Lung (tissue), 17 donors: ENCODE measurements at places on chromosomes 5 and 9. TPM values are rescaled to one million over a fixed set of nuclear protein-coding genes. Genes with fewer than 3 reads are reported as not detected.
A peak's percentile ranks its signal among the peaks of the same experiment; 100 is the strongest.

CDKN2B gene
- total RNA-seq: 5.5 TPM

EIF4E1B gene
- total RNA-seq: not detected

ANKRD20A1 gene
- 4.4 TPM for total RNA-seq

CFAP157 gene
- total RNA-seq: 14.6 TPM

POU5F2 gene
- 8.6 TPM for total RNA-seq

RC3H2 gene
- 60.2 TPM for total RNA-seq

CCL19 gene
- total RNA-seq: 19.9 TPM

CACNA1B gene
- total RNA-seq: 0.20 TPM

CRB2 gene
- total RNA-seq: 0.25 TPM

DNA sequence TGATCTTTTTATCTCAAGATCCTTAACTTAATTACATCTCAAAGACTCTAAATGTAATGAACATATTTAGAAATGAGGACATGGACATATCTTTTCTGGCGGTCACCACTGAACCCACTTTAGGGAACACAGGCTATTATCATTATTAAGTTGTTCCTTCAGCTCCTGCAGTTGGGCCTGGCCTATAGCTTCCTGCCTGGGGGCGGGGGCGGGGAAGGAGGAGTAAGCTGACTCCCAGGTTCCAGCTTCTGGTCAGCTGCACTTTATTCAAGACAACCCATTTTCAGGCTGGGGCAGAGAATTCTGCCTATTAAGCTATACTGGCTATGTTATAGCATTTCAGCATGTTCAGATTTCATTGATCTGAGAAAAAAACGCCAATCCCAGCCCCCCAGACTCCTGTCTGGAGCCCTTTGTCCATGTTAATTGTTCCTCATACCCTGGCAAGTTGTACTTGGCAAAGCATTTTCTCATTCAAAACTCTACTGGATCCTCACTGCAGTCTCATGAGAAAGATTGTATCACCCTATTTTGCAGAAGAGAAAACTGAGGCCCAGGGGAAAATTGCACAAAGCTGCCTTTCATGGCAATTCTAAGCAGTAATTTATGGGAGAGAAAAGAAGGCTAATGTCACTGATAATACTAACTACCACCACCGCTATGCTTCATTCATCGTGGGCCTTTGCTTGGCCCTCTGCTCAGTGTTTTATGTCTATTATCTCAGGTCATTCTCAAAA is 25.1 kb downstream of the COL15A1 start:
- H3K36me3 ChIP-seq: no peaks in the 10 kb centered on the region
- no peaks in the 10 kb centered on the region for H3K4me1 ChIP-seq
- H3K27me3 ChIP-seq: no peaks in the 10 kb centered on the region
- DNase-seq: no peak
- H3K4me3 ChIP-seq: no peak overlapping the region

- H3K4me3 ChIP-seq: no peak overlapping the region
- H3K4me1 ChIP-seq: peaks cover 10% of the 10 kb centered on the region
- H3K27ac ChIP-seq: no peak overlapping the region
- no peaks in the 10 kb centered on the region for H3K27me3 ChIP-seq
These were observed 72.3 kb downstream of the SLF1 start for GRCh38 chr5:94690778-94691177.

- peak within 1 kb of the TSS; percentile 85 for H3K4me3 ChIP-seq
- H3K27me3 ChIP-seq: no peaks in the 10 kb centered on the region
- DNase-seq: peak; percentile 99
These were observed at the start of gene INIP for GRCh38 chr9:112717661-112718331. INIP (minus strand) TSS chr9:112718117; CDS start chr9:112716485, 1,632 bp downstream.

DNA sequence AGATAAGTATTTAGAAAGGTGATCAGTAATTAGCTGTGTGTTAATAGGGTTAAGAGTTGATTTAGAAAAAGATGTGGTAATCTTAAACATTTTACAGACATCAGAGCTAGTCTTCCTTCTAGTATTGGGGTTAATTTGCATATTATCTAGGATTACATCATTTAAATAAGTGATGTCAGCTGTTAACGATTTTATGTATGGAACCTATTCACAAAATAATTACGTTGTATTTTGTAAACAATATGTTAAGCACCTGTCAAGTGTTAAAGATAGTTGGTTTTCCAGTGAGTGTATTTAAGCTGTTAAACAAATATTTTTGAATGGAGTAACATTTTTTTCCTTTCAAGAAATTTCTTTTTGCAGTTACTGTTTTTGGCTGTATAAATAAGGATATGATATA is 2.2 kb downstream of the DCP2 start:
- peaks cover 28% of the 10 kb centered on the region for H3K4me1 ChIP-seq
- no peaks in the 10 kb centered on the region for H3K27me3 ChIP-seq
- peaks cover 3% of the 10 kb centered on the region for H3K36me3 ChIP-seq
- H3K27ac ChIP-seq: no peak overlapping the region
- DNase-seq: peak; percentile 29

- no peaks in the 10 kb centered on the region for H3K36me3 ChIP-seq
- no peak overlapping the region for H3K4me3 ChIP-seq
- no peaks in the 10 kb centered on the region for H3K27me3 ChIP-seq
- no peaks in the 10 kb centered on the region for H3K4me1 ChIP-seq
These were observed 16.6 kb downstream of the FYB1 start for GRCh38 chr5:39202597-39203274.

GRCh38 chr9:95772320-95773052 is 103.0 kb upstream of the ERCC6L2 start:
- H3K27me3 ChIP-seq: no peaks in the 10 kb centered on the region
- peaks cover 37% of the 10 kb centered on the region for H3K4me1 ChIP-seq
- DNase-seq: peak; percentile 93
- peak overlapping the region; percentile 80 for H3K27ac ChIP-seq

DNA sequence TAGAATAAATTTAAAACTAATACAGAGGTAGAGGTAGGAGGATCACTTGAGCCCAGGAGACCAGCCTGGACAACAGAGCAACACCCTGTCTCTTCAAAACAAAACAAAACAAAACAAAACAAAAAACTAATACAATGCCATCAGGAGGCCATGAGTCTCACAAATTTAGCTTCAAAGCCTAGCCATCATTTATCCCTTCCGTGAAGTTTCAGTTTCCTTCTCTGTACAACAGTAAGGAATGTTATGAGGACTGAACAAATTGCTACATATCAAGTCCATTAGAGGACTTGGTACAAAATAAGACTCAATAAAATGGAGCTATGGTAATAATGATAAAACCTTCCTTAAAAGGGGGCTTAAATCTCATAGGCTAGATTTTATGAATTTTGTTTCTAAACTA is 60.8 kb downstream of the MAPKAP1 start:
- no peak overlapping the region for H3K4me3 ChIP-seq
- H3K27me3 ChIP-seq: no peaks in the 10 kb centered on the region
- H3K27ac ChIP-seq: peak overlapping the region; percentile 26
- no peaks in the 10 kb centered on the region for H3K36me3 ChIP-seq
- peaks cover 17% of the 10 kb centered on the region for H3K4me1 ChIP-seq

DNA sequence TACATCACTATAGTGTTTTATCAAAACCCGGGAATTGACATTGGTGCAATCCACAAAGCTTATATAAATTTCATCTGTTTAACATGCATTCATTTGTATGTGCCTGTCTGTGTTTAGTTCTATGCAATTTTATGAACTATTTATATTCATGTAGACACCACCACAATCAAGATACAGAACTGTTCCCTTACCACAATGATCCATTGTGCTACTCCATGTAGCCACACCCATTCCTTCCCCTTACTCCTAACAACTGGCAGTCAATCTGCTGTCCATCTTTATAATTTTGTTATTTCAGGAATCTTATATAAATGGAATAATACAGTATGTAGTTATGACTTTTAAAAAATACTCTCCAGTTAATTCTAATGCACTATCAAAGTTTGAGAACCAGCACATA is 389.5 kb downstream of the HTR1A start:
- no peak overlapping the region for H3K4me3 ChIP-seq
- no peaks in the 10 kb centered on the region for H3K27me3 ChIP-seq
- no peak for DNase-seq
- H3K4me1 ChIP-seq: no peaks in the 10 kb centered on the region

DNA sequence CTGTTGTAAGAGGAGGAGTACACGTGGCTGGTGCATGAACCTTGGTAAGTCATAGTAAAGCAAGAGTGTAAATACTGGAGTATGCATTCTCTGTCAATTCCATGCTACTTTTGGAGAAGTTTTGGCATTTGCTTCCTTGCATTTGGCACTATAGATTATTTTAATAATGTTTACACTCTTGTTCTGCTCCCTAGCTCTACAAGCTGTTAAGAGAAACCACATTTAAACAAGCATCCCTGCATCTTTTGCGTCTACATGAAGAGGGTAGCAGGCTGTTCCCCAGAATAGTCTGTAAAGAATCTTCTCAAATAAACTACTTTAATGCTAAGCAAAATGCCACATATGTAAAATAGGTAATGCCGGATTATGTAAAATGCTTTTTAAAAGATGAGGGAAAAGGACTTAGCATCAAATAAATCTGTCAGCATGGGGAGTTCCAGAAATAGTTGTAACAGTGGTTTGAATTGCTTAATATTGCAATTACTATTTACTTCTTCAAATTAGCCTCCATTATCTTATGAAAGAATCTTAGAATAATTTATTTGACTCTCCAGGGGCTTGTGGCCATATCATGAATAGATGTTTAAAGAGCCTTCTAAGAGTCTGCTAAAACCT is 2127.3 kb upstream of the WWC1 start:
- H3K4me1 ChIP-seq: no peaks in the 10 kb centered on the region
- no peaks in the 10 kb centered on the region for H3K27me3 ChIP-seq
- H3K27ac ChIP-seq: no peak overlapping the region
- DNase-seq: no peak

DNA sequence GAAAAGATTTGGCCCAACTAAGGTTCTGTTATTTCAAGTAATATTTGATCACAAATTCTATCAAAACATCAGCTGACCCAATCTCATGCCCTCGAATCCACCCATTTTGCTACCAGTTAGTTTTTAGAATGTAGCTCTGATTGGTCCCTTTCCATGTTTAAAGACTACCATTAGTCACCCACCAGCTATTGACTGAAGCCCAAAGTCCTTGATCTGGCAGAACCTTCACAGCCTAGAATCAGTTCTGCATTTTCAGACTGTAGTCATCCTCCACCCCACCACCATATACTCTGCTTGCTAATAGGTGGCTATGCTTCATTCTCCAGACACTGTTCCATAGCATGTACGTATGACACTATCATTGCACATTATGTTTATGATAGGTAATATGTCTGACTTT is 182.2 kb upstream of the TARS1 start:
- H3K36me3 ChIP-seq: no peaks in the 10 kb centered on the region
- H3K4me1 ChIP-seq: no peaks in the 10 kb centered on the region
- no peak overlapping the region for H3K4me3 ChIP-seq
- no peaks in the 10 kb centered on the region for H3K27me3 ChIP-seq
- no peak for DNase-seq

GRCh38 chr5:172496671-172497371 is 42.5 kb upstream of the SH3PXD2B start:
- no peaks in the 10 kb centered on the region for H3K27me3 ChIP-seq
- peak overlapping the region; percentile 46 for H3K27ac ChIP-seq
- peak; percentile 51 for DNase-seq
- no peak overlapping the region for H3K4me3 ChIP-seq
- no peaks in the 10 kb centered on the region for H3K4me1 ChIP-seq
- H3K36me3 ChIP-seq: no peaks in the 10 kb centered on the region

DNA sequence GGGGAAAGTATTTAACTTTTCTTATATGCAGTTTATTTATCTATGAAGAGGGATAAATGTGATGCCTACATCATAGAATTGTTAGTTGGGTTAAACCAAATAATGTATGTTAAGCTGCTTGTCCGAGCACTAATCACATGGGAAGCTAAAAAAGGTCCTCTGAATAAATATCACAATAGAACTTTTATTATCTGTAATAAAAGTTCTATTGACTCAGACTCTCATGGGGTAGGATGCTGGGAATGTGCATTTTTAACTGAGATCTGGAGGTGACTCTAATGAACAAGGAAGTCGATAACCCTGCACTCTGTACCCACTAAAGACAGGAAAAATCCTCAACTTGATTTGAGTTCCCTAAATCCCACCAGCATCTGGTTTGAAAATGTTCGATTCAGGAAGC is 205.9 kb upstream of the IL12B start:
- peaks cover 3% of the 10 kb centered on the region for H3K4me1 ChIP-seq
- H3K27ac ChIP-seq: no peak overlapping the region
- no peaks in the 10 kb centered on the region for H3K27me3 ChIP-seq
- no peaks in the 10 kb centered on the region for H3K36me3 ChIP-seq

DNA sequence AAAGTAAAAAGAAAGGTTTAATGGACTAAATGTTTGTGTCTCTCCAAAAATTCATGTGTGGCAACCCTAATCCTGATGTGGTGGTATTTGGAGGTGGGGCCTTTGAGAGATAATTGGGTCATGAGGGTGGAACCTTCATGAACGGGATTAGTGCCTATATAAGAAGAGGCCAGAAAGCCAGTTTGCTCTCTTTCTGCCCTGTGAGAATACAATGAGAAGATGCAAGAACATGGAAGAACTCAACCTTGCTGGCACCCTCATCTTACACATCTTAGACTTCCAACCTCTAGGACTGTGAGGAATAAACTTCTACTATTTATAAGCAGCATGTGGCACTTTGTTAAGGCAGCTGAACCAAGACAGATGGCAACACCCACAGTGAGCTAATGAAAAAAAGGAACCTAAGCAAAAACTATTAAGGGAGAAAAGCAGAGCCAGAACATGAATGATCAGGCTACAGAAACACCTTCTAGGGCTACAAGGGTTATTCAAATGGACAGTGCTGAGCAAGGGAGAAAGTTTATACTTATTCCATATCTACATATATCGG is 159.5 kb downstream of the PLK2 start:
- H3K4me1 ChIP-seq: no peaks in the 10 kb centered on the region
- H3K27ac ChIP-seq: no peak overlapping the region
- DNase-seq: no peak

DNA sequence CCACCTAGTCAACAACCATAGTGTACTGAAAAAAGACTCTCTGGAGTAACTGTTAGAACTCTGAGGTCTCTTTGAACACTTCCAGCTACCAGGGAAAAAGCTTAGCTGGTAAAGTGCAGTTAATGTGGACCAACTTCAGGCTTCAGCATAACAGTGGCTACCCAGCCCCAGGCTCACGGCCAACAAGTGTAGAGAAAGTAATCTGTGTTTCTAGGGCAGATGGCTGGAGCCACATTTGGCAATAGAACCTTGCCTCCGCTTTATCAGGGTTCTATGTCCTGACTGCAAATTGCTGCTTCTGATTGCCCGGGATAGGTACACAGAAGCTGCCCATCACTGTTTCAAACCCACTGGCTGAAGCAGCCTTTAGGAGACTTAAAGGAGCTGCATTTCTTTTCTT is 76.0 kb upstream of the SIMC1 start:
- no peak for DNase-seq
- H3K4me1 ChIP-seq: no peaks in the 10 kb centered on the region
- no peaks in the 10 kb centered on the region for H3K27me3 ChIP-seq
- no peak overlapping the region for H3K27ac ChIP-seq

GRCh38 chr9:95125652-95126051 is 191.9 kb downstream of the FANCC start:
- no peak for DNase-seq
- no peak overlapping the region for H3K4me3 ChIP-seq
- H3K36me3 ChIP-seq: no peaks in the 10 kb centered on the region
- no peak overlapping the region for H3K27ac ChIP-seq

GRCh38 chr9:110807956-110808598 is 139.5 kb downstream of the MUSK start:
- no peaks in the 10 kb centered on the region for H3K36me3 ChIP-seq
- H3K27me3 ChIP-seq: no peaks in the 10 kb centered on the region
- peaks cover 4% of the 10 kb centered on the region for H3K4me1 ChIP-seq
- no peak overlapping the region for H3K27ac ChIP-seq
- DNase-seq: no peak
